WTC11 (cell line): ENCODE measurements at places on chromosomes 4 and X. TPM values are rescaled to one million over a fixed set of nuclear protein-coding genes. Genes with fewer than 3 reads are reported as not detected.
A peak's percentile ranks its signal among the peaks of the same experiment; 100 is the strongest.

Gene CFAP99
- 0.23 to 0.41 TPM in 2 of 3 replicates, not detected in the other for total RNA-seq

DNA sequence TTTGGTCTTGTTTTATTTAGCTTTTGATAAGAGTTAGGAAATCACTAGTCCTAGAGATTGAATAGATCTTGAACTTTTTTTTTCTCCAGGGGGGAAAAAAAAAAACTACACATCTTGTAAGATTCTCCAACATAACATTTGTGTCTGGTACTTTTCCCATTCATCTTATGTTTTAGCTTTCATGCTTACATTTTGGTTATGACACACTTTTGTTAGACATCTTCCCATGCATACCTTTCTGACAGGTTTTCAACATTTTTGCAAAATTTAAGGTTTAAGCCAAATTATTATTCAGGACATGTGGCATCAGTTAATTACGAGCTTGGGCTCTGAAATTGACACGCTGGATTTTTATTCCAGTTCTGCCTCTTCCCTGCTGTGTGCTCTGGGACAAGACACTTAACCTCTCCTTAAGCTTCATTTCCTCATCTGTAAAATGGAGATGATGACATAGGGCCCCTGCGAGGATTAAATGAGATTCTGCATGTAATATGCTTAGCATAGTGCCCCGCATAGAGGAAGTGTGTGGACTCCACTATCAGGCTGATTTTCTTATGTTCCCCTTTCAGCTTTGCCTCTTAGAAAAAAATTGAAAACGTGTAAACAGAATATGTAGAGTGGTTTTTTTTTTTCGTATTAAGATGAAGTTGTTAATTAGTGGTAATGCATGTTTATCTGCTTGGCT, 5.3 kb downstream of the KIT start:
- peaks cover 54% of the 10 kb centered on the region for H3K4me1 ChIP-seq
- DNase-seq: no peak
- H3K4me3 ChIP-seq: no peak overlapping the region
- no peak overlapping the region for H3K27ac ChIP-seq

Gene DAPP1
- total RNA-seq: 0.07 TPM in 1 of 3 replicates, not detected in the others

DNA sequence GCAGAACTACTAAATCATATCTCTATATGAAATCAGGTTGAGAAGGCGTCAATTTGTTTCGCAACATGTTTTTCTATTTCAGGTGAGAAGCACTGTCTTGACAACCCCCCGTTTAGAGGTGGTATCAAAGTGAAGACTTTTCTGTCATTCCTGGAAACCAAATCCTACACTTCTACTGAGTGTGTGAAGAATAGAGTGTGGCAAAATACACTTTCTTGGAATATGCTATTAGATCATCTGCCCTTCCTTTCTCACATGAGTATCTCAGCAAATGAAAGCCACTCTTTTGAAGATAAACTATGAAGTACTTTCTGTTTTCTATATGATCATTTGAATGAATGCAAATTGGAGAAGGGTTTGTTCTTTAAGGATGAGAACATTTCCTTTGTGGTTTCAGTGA, 174.0 kb upstream of the FMR1 start:
- no peak overlapping the region for H3K4me3 ChIP-seq
- H3K27ac ChIP-seq: no peak overlapping the region
- no peaks in the 10 kb centered on the region; the same call in none of the 2 replicates for H3K27me3 ChIP-seq

DNA sequence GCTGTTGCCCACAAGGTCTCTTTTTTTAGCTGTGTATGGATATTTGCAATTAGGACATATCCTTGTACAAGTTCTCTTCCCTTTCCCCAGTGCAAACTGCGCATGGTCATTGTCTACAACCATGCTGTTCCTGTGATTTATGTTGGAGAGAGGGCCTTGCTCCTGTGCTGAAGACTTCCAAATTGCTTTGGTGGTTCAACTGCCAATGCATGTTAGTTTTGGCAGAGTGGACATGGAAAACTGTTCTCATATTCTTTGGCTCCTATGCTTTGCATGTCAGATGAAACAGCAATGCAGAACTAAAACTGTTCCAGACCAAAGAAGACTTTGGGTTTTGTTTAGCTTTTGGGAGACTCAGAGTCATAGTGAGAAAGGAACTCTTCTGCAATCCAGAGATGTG, 148.8 kb upstream of the EDNRA start:
- H3K27me3 ChIP-seq: no peaks in the 10 kb centered on the region
- H3K4me1 ChIP-seq: no peaks in the 10 kb centered on the region
- no peak for DNase-seq
- no peaks in the 10 kb centered on the region for H3K36me3 ChIP-seq
- H3K4me3 ChIP-seq: no peak overlapping the region

Gene RPA4
- total RNA-seq: 0.17 to 0.23 TPM in 2 of 3 replicates, not detected in the other

DNA sequence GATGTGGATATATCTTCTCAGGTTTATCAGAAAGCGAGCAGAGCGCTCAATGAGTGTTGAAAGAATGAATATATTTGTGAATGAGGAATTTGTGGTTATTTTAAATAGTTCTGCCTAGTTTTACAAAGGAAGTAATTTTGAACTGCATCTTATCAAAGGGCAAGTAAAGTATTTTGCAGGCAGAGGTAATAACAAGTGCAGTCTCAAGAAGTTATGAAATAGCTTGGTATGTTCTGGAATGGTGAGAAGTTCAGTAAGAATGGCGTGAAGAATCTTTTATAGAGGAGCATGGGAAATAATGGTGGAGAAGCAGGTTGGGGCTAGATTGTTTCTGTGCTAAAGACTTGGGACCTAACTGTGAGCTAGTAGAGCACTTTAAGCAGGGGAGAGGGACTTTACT, 10.9 kb downstream of the TMA16 start:
- H3K27me3 ChIP-seq: no peaks in the 10 kb centered on the region
- H3K4me3 ChIP-seq: no peak overlapping the region
- H3K27ac ChIP-seq: peak overlapping the region; percentile 10; the same call in 1 of the 2 replicates

Gene GCNA
- 1.0 to 1.6 TPM (median 1.3 TPM) in 3 replicates for total RNA-seq

DNA sequence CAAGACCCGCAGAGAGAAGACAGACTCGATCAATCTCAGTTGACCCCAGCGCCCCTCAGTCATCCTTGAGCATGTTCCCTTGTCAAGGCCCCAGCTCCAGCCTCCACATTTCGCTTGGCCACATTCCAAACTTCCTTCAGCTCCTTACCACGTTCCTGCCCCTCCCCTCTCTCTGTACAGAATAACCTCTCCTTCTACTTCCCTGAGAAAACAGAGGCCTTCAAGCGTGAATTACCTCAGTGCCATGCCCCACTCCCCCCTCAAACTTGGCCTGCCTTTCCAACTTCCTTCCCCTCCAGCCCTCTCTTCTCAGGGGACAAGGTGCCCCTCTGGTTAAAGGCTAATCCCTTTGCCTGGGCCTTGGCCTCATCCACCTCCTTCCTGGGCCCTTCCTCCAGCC, 3.2 kb upstream of the RIPPLY1 start:
- no peaks in the 10 kb centered on the region for H3K4me1 ChIP-seq
- DNase-seq: no peak
- no peak overlapping the region for H3K4me3 ChIP-seq
- H3K27me3 ChIP-seq: no peaks in the 10 kb centered on the region
- H3K36me3 ChIP-seq: no peaks in the 10 kb centered on the region

Gene SLC9A7
- total RNA-seq: 16.2 to 18.4 TPM (median 18.0 TPM) in 3 replicates

GRCh38 chr4:1206299-1207156, 34.1 kb upstream of the SPON2 start:
- H3K36me3 ChIP-seq: peaks cover 2% of the 10 kb centered on the region; the same call in 1 of the 2 replicates
- no peaks in the 10 kb centered on the region for H3K4me1 ChIP-seq
- DNase-seq: peak; percentile 8
- no peak overlapping the region for H3K27ac ChIP-seq

DNA sequence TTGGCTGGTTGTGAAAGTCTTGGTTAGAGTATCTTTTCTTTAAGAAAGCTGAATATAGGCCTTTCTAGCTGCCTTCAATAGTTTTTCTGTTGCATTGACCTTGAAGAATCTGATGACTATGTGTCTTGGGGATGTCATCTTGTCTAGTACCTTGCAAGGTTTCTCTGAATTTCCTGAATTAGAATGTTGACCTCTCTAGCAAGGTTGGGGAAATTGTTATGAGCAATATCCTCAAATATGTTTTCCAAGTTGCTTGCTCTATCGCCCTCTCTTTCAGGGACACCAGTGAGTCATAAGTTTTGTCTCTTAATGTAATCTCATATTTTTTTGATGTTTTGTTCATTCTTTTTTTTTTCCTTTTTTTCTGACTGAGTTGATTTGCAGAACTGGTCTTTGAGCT, 194.7 kb downstream of the RAB28 start:
- no peaks in the 10 kb centered on the region for H3K27me3 ChIP-seq
- DNase-seq: no peak
- H3K36me3 ChIP-seq: peaks cover 7% of the 10 kb centered on the region
- no peaks in the 10 kb centered on the region for H3K4me1 ChIP-seq
- no peak overlapping the region for H3K27ac ChIP-seq

DNA sequence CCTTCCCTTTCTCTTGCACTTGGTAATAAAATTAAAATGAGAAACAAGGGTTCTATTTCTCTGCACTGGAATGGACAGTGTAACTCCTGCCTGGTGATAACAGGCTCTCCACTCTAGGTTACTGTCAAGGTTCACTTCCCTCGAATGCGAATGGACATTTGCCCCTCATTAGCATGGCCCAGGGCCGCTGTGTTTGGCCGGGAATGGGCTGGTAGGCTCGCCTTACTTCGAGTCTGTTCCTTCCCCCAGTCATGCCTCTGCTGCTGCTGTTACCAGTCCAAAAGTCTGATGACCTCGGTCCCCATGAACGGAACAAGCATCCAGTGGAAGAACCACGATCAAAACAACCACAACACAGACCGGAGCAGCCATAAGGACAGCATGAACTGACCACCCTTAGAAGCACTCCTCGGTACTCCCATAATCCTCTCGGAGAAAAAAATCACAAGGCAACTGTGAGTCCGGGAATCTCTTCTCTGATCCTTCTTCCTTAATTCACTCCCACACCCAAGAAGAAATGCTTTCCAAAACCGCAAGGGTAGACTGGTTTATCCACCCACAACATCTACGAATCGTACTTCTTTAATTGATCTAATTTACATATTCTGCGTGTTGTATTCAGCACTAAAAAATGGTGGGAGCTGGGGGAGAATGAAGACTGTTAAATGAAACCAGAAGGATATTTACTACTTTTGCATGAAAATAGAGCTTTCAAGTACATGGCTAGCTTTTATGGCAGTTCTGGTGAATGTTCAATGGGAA, 61.5 kb downstream of the EDNRA start:
- peak; percentile 15 for DNase-seq
- no peaks in the 10 kb centered on the region for H3K36me3 ChIP-seq
- H3K4me3 ChIP-seq: no peak overlapping the region
- H3K27ac ChIP-seq: no peak overlapping the region
- no peaks in the 10 kb centered on the region for H3K27me3 ChIP-seq

Gene STARD8
- total RNA-seq: 3.1 to 8.5 TPM (median 3.8 TPM) in 3 replicates

GRCh38 chr4:117481742-117482141, 396.4 kb upstream of the TRAM1L1 start:
- H3K27ac ChIP-seq: no peak overlapping the region
- H3K27me3 ChIP-seq: no peaks in the 10 kb centered on the region
- no peak for DNase-seq
- H3K4me3 ChIP-seq: no peak overlapping the region

DNA sequence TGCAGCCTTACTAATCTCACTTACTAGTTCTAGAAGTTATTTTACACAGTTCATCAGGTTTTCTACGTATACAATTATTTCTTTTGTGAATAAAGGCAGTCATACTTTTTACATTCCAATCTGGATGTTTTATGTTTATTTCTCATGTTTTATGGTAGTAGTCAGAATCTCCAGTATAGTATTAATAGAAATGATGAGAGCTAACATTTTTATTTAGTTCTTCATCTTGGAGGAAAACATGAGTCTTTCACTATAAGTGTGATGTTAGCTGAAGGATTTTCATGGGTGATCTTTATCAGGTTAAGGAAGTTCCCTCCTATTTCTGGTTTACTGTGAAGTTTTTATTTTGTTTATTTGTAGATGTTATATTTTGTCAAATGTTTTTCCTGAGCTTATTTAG, 256.1 kb upstream of the GIMD1 start:
- no peak overlapping the region for H3K4me3 ChIP-seq
- H3K27ac ChIP-seq: no peak overlapping the region
- H3K4me1 ChIP-seq: no peaks in the 10 kb centered on the region
- DNase-seq: no peak
- no peaks in the 10 kb centered on the region for H3K27me3 ChIP-seq

GRCh38 chr4:11914406-11914805, 485.7 kb upstream of the HS3ST1 start:
- peaks cover 6% of the 10 kb centered on the region; the same call in 1 of the 2 replicates for H3K27me3 ChIP-seq
- no peak overlapping the region for H3K4me3 ChIP-seq
- no peak overlapping the region for H3K27ac ChIP-seq
- peaks cover 36% of the 10 kb centered on the region for H3K36me3 ChIP-seq

- no peak overlapping the region for H3K27ac ChIP-seq
- no peak overlapping the region for H3K4me3 ChIP-seq
- H3K36me3 ChIP-seq: 0 out of 2 replicates have a peak, but pooled peaks cover under 1% of the 10 kb centered on the region
- no peak for DNase-seq
- H3K4me1 ChIP-seq: no peaks in the 10 kb centered on the region
- no peaks in the 10 kb centered on the region for H3K27me3 ChIP-seq
Observed at GRCh38 chrX:139324756-139325155, 205.8 kb upstream of the F9 start.
